ENCODE measurements at places on chromosomes 7 and 10. TPM values are rescaled to one million over a fixed set of nuclear protein-coding genes. Genes with fewer than 3 reads are reported as not detected.

The PPP1R3A gene
- not detected for total RNA-seq

The VWA2 gene
- total RNA-seq: not detected

The NUTM2B gene
- total RNA-seq: 0.42 TPM

The ERVW-1 gene
- total RNA-seq: not detected

The ALOX5 gene
- 8.4 TPM for total RNA-seq

The GIMAP7 gene
- not detected for total RNA-seq

The PPP1R3C gene
- 19.4 TPM for total RNA-seq

The UTF1 gene
- 0.61 TPM for total RNA-seq

The KIAA1217 gene
- 4.4 TPM for total RNA-seq

The FANK1 gene
- total RNA-seq: 0.59 TPM

The CPA2 gene
- not detected for total RNA-seq

The FAM25A gene
- total RNA-seq: not detected

The GOLGA7B gene
- total RNA-seq: 21.5 TPM

The STOX1 gene
- total RNA-seq: 0.47 TPM

The CH25H gene
- total RNA-seq: 0.25 TPM

The LLCFC1 gene
- not detected for total RNA-seq

The TMEM270 gene
- total RNA-seq: not detected

The ANXA8L1 gene
- not detected for total RNA-seq

The MAGI2 gene
- total RNA-seq: 64.2 TPM

The RBP3 gene
- total RNA-seq: not detected
